Naive thymus-derived CD4-positive, alpha-beta T cell (primary cell): ENCODE measurements at places on chromosomes 2 and 18. TPM values are rescaled to one million over a fixed set of nuclear protein-coding genes. Genes with fewer than 3 reads are reported as not detected.

- no peak for DNase-seq
These were observed 103.2 kb upstream of the OTX1 start for GRCh38 chr2:62947403-62947802.

CRACDL gene
- 1.9 TPM for total RNA-seq

GRCh38 chr2:74747411-74748080 is 86.4 kb upstream of the HK2 start:
- no peak for DNase-seq

GRCh38 chr2:235116885-235117492 is 165.2 kb downstream of the SH3BP4 start:
- DNase-seq, result no peak

SULT1C4 gene
- not detected for total RNA-seq

DNA sequence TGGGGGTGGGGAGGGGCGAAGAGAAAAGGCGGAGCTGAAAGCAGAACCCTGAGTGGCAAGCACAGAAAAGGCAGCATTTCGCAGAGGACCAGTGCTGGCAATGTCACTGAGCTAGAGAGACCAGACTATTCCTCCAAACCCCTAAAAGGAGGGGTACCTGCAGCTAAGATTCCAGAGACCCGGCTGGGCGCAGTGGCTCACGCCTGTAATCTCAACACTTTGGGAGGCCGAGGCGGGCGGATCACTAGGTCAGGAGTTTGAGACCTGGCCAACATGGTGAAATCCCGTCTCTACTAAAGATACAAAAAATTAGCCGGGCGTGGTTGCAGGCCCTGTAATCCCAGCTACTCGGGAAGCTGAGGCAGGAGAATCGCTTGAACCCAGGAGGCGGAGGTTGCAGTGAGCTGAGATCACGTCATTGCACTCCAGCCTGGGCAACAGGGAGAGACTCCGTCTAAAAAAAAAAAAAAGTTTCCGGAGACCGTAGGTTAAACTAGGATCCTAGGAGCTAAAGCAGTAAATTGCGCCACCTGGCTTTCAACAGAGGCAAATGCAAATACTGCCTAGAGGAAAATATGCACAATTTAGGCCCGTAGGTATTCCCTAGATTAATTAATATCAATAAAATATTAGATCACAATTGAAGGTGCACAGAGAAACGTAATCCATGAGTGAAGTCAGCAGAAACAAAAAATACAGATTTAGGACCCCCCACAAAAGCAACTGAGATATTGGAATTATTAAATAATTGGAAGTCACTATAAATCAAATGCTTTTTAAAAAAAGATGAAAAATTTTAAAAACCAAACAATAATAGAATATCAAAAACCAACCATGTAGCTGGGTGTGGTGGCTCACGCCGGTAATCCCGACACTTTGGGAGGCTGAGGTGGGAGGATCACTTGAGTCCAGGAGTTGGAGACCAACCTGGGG is 4.9 kb downstream of the UCN start:
- DNase-seq, result peak; percentile 57

CAPN13 gene
- total RNA-seq, result not detected

GRCh38 chr2:56587456-56587855 is 403.7 kb downstream of the CCDC85A start:
- no peak for DNase-seq

DNA sequence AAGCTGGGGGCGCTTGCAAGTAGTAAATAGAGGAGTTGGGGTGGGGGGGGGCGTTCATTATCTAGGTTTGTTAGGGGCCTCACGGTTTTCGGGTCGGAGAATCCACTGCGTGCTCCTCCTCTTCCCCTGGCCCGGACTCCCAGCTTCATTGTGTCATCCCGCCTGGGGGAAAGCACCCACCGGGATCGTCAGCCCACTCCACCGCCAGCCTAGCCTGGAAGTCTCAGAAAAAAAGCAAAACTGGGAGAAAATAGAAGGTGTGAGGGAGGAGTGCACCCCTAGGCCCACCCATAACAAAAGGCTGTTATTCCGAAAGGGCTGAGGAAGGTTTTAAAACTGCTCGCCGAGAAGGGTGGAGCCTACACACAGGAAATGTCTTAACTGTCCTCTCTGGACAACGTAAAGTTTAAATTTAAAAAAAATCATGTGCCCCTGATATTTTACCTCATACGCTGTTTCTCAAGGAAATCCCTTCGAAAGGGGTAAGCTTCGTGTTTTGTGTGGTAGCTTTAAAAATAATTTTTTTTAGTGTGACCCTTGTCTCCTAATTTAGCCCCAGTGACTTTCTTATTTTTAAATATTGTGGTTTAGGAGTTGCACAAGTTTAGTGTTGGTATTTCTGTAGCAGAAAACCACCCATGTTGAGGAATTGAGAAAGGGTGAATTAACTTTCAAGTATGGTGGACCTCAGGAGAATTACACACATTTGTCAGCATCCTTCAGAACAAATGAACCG is 104.2 kb downstream of the SPTBN1 start:
- DNase-seq, result peak; percentile 30

GRCh38 chr2:38981003-38981669 is 91.5 kb downstream of the ARHGEF33 start:
- DNase-seq, result no peak

- no peak for DNase-seq
These were observed 83.6 kb downstream of the COLEC12 start for GRCh38 chr18:416930-417329.

DNA sequence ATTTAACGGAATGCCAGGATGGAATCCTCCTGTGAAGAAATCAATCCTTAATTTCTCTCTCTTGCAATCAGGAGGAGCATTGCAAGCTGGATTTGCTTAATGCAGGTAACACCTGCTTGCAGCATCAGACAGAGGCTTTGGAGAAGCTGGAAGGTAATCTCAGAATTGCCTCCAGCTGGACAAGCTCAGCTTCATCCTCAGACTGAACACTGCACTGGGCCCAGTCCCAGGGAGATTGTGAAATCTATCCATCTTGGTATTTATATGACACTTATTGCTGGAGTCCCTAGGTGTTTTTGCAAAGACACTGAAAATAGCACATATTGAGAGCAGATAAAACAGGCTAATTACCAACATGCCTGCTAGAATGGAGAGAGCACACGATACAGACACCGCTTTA is 179.4 kb upstream of the SESTD1 start:
- no peak for DNase-seq

- no peak for DNase-seq
These were observed 38.4 kb downstream of the USP40 start for GRCh38 chr2:233528182-233528581.

DNA sequence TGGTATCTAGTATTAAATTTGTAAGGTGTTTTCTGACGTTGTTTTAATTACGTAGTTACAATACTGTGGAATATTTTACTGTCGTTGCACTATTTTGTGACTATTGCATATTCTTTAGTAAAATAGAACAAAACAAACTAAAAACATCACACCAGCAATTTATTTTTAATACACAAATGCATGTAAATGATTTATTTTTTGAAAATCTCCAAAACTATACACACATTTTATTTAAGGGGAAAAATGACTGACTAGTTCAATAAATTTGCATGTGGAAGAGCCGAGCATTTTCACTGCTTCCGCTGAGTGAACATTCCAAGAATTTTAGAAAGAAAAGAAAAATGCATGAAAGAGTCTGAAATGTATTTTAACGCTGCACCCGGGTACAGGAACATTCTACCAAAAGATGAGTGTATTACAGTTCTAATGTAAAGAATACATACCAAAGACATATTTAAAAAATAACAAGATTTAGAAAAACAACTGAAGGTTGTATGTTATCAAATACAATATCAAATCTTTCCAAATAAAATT is 257.7 kb downstream of the MEIS1 start:
- no peak for DNase-seq

GKN2 gene
- total RNA-seq, result not detected

GNAL gene
- 0.94 and 1.1 TPM in 2 replicates for total RNA-seq

- no peak for DNase-seq
These were observed 131.8 kb downstream of the AFF3 start for GRCh38 chr2:100010606-100011005.

GRCh38 chr2:18149660-18150246 is 271.3 kb downstream of the KCNS3 start:
- no peak for DNase-seq

UPP2 gene
- total RNA-seq, result not detected

DNA sequence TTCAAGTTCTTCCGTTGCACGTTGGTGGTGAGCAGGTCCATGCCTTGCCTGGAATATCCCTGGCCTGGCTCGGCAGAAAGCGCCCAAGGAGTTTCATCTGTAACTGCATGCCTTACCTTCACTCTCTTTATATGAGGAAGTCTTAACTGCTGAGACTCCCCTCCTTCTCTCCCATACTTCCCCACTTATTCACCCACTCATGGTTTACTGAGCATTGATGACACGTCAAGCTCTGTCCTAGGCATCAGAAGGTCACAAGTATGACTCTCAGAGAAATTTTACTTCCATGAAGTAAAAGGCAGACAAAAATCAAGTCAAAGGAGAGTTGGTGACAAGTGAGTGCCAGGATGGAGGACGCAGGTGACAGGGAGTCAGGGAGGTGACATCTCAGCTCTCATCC is 68.2 kb downstream of the TBC1D8 start:
- DNase-seq, result no peak

GRCh38 chr2:100577777-100578176 is 15.0 kb downstream of the PDCL3 start:
- DNase-seq, result no peak

DNA sequence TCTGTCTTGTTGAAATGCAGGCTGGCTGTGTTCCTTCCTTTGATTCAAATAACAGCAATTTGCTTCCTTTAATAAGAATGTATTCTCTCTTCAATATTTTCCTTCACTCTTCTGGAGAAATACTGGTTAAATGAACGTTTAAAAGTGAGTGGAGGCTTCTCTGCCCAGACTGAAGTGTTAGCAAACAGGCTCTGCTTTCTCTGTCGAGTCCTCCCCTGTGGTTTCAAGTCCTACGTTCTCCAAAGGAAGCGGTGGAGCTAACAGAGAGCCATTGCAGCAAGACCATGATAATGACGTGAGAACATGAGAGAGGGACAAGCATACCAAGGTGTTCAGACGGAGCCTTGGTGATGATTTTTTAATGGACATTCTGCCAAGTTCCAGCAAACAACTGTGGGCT is 26.2 kb upstream of the PID1 start:
- DNase-seq, result no peak

DNA sequence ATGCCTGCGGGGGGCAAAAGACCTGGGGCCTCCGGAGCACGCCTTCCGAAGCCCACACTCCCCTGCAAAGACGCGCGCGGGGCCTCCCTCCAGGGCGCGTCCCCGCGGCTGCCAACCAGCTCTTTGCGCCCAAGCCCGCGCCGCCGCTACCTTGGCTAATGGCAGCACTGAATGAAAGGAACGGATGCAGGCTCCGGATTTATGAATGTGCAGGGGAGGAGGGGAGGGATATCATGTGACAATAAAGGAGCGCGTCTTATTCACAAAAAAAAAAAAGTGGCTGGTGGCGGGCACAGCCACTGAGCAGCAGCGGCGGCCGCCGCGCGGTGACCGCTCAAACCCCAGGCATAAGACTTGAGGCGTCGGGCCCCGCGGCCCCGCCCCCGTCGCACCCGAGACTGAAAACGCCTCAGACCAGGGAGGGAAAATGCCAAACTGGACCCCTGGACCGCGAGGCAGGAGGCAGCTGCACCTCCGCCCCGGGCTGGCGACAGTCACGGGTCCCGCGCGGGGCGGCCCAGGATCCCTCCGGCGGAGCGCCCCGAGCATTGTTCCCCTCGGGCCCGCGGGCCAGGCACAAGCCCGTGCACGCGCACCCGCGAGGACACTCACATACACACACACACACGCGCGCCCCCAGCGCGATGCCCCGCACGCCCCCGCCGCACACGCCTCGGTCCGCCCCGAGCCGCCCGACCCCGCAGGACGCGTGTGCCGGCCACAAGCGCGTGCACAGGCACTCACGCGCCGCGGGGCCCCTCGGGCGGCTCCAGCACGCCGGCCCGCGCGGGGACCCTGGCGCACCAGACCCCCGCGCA is 1.6 kb downstream of the SPRED2 start:
- DNase-seq, result peak; percentile 76

DNA sequence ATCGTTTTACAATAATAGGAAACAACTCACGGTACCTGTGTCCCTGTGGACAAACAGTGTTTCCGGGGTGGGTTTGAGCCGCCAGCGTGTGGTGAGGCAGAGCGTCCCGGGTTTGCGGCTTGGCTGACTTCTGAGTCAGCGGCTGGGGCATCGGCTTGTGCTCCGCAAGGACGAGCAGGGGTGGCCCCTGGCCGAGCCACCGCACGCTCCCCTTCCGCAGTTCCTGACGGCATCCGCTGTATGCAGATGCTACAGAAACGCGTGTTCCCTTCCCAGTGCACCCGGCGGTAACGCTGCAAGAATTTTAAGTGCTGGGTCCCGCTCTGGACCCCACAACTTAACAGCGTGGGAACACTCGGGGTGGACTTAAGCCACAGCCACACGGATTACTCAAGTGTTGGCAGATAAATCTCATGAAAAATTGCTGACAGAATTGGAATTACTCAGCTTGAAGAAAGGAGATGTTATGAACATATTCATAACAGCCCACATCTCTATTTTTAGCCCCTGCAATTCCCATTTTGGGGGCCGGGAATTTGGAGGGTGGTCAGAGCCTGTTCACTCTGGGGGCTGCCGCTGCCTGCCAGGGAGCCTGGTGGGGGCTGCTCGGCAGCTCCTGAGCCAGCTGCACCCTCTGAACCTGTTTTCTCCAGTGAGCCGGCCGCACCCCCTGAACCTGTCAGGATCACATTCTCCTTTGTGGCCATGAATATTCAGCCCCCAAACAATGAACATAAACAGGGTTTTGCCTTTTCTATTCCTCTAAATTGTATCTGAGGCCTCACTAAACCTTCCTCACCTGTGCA is 12.6 kb upstream of the KCNG2 start:
- DNase-seq, result no peak

KIAA2012 gene
- total RNA-seq, result not detected

GRCh38 chr2:180291552-180292421 is 284.7 kb upstream of the CWC22 start:
- DNase-seq, result no peak

SPATA3 gene
- total RNA-seq, result not detected

TMEM169 gene
- total RNA-seq, result 5.0 TPM

CIB4 gene
- total RNA-seq, result not detected in 2 replicates

- DNase-seq, result peak; percentile 13
These were observed 1.3 kb downstream of the ZNF521 start for GRCh38 chr18:25350489-25351251.

- DNase-seq, result no peak
These were observed 45.4 kb upstream of the ASB18 start for GRCh38 chr2:236309669-236310029.

CTNNA2 gene
- total RNA-seq, result not detected

GRCh38 chr2:137566387-137566786 is 397.9 kb upstream of the HNMT start:
- no peak for DNase-seq

- no peak for DNase-seq
These were observed 487.3 kb upstream of the NETO1 start for GRCh38 chr18:73355121-73355520.

- no peak for DNase-seq
These were observed 53.9 kb downstream of the NGEF start for GRCh38 chr2:232959139-232959538.
